ENCODE measurements at places on chromosomes 3 and 15.

GRCh38 chr15:81023483-81024264 is 23.0 kb downstream of the TLNRD1 start:
- no peak for DNase-seq

DNA sequence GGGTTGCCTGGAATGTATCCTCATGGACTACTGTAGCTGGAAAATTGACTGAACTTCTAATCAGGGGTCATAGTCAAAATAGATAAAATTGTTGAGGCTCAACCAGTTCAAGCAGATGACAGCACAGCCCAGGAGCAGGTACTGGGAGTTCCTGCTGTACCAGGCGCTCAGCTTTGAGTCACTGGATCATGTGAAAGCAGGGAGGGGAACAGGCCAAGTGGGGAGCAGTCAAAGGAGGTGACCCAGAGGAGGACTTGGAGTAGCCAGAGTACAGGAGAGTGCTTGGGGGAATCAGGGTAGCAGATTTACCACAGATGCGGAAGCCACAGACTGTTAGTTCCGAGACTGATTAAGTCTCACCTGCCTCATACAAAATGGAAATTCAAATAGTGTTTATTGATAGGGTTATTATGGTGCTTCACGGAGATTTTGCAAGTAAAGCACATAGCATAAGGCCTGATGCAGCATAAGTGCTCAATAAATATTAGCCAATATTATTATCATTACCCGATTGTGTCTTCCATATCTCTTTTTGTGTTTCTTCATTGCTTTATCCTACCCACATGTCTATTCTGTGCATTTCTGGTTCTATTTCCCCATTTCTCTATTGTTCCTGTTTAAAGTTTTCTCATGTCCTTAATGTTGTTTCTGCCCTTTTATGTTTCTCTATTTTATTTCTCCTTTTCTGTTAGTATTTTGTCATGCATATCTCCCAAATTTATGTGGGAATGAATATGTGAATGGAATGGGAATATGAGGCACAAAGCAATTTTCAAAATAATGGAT is 369.2 kb upstream of the MCTP2 start:
- no peak for DNase-seq

DNA sequence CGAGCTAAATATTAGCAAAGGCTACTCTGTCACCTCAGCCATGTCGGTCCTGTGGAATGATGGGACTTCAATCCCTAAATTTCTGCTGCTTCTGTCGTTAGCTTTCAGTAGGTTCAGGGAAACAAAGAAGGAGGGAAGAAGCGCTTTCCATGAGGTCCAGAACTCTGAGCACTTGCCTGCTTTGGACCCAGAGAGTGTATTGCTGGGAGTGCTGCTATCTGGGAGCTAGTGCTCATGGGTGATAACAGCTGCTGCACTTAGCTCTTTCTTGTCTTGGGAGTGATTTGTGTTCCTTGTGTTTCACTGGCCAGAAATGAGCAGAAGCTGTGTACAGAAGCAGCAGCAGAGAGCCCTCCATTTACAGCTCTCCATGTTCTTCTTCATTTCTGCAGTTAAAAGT is 369.8 kb downstream of the DIPK2A start:
- DNase-seq: no peak

DNA sequence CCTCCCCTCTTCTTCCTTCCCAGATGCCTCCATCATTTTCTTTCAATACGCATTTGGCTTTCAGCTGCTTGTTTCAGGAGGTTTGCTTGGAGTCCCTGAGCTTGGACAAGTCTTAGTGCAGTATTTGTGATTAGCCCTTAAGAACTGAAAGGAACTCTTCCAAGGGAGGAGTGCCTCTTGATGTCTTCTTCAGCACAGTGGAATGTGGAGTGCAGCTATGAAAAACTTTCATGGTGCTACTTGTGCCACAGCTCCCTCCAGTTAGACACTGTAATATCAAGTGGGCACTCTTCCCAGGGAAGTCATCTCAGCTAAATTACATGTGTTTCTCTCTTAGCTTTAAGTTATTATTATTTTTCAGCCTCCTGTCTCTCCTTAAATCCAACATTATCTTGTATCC is 173.1 kb downstream of the NECTIN3 start:
- DNase-seq: no peak

GRCh38 chr3:32937331-32937730 is 14.1 kb upstream of the CCR4 start:
- DNase-seq: no peak

- DNase-seq: no peak
These were observed 18.2 kb downstream of the CRTAP start for GRCh38 chr3:33132019-33132360.

DNA sequence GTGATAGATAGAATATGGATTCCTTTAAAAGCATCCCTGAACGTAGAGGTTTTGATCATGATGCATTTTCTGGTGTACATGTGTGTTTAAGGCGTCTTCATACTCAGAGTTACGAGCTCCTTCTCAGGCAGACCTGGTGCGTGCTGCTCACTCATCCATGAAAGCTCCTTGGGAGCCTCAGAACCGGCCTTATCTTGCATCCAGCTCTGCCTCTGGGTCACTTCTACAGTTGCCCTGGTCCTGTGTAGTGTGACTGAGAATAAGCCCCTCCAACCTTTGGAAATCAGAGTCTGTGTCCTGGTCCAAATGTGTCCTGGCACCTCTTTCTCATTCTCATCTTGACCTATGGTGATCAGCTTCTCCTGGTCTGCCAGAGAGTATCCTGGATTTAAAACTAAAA is 17.3 kb upstream of the RARRES1 start:
- DNase-seq: no peak

- DNase-seq: no peak
These were observed 18.4 kb upstream of the TIPARP start for GRCh38 chr3:156655819-156656550.

- no peak for DNase-seq
These were observed 29.6 kb downstream of the FSIP1 start for GRCh38 chr15:39752991-39753390.

DNA sequence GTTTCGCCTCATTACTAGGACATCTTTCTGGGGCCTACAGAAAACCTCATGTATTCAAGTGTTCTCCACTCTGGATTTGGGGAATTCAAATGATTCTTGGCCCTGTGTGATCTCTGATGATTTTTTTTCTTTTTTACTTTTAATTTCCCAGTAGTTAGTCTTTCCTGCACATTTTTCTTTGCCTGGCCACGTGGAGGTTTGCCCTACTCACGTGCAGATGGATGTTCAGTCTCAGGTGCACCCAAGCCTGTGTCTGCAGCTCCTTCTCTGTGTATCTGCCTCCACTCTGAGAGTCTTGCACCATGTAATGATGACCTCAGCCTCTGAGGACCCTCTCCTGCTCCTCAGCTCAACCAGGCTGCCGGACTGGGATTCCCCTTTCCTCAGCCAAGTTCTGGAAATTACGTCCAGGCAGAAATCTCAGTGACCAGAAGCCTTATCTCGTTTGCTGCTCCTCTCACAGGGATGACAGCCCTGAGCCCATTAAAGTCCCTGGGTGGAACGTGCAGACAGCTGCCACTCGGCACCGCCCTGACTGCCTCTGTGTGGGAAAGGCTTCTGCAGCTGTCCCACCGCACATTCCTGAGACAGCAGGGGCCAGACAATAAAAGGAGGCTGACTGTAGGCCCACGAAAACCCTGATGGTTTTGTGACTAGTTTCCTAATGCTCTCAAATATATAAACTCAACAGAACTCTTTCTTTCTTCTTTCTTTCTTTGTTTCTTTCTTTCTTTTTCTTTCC is 31.4 kb upstream of the GABRB3 start:
- DNase-seq: no peak

DNA sequence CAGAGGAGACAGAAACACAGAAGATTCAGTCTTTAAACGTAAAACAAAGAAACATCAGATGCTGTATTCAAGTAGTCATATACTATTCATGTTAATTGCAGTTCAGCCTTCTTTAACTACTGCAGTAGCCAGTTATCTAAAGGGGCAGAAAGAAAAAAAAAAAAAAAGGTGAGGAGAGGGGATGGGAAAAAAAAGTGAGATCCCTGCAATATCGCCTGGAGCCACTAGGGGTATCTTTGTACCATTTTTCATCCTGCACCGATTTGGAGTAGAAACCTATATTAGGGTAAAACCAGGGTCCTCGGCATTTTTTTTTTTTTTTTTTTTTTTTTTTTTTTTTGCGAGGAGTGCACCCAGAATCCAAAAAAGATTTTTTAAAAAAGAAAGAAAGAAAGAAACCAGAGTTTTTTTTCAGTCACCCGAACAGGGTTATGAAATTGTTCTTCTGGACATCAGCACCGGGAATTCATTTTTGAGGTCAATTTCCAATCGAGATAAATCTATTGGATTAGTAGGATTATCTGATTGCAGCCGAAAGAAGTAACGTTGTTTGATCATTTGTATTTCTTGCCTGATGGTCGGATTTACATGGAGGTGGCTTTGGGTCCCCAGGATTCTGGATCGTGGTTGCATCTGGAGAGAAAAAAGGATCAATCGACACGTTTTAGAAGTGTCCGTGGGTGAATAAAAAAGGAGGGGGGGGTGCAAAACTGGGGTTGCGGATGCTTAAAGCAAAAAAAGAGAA is 186.7 kb downstream of the NLGN1 start:
- no peak for DNase-seq

GRCh38 chr3:117666325-117666724 is 956.7 kb downstream of the TUSC7 start:
- no peak for DNase-seq

DNA sequence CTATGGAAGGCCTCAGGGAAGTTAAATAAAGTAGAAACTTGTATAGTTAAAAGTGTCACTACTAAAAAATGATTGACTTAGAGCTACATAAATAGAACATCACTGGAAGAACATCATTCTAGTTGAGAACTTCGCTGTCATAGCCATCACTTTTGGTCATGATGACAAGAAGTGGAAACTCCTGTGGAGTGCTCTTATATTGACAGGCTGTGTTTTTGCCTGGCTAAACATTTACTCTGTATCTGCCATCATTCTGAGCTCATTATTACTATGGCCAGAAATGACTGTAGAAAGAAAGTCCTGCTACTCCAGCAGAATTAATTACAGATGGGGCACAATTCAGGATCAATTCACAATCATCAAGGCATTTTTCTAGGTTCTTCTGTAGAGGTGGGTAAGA is 165.1 kb upstream of the GOLIM4 start:
- no peak for DNase-seq

DNA sequence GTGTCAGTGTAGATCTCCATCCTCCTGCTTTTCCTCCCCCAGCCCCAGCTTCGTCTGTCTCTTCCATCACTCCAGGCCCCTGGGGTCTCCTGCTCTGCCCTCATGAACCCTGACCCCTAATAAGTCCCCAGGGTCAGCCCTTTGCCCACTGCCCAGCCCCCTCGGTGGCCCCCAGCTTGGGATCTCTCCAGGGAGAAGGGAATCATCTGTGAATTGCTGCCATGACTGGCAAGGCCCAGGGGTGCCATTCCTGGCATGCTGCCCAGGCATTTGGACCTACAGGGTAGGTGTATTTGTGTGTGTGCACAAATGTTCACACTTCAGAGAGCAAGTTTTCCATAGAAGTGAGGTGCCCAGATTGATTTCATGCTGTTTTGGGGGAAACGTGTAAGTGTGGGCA is 5.9 kb upstream of the TBC1D21 start:
- no peak for DNase-seq

- no peak for DNase-seq
These were observed 465.5 kb downstream of the SI start for GRCh38 chr3:164612751-164613150.

DNA sequence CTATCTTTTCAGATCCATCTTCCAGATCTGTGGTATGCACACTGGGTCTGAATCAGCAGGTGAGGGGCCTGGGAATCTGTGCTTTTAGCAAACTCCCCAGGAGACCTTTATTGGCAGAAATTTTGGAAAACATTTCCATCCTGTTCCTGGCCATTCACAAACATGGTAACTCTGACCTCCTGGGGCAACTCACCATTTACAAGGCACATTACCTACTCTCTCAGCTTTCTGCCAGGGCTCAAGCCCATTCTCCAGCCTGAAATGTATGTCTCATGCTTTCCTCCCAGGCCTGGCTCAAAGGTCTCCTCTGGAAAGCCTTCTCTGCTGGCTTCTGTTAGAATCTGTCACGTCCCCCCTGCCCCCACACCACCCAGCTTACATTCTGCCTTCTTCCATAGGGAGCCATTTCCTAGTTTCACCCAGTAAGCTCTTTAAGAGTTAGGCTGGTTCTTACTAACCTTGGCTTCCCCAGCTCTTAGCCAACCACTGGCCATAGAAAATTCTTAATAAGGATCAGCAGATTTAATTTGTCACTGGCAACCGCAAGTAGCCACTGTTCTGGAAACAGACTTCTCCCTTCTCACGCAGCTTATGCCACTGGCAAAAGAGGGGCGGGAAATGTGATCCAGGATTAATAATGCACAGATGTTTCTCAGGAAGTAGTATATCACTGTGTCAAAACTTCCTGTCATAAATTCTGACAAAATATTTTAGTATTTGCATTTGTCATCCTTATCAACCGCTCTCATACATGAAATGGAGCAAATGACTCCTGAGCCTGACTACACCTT is 55.0 kb downstream of the RORA start:
- DNase-seq: no peak

DNA sequence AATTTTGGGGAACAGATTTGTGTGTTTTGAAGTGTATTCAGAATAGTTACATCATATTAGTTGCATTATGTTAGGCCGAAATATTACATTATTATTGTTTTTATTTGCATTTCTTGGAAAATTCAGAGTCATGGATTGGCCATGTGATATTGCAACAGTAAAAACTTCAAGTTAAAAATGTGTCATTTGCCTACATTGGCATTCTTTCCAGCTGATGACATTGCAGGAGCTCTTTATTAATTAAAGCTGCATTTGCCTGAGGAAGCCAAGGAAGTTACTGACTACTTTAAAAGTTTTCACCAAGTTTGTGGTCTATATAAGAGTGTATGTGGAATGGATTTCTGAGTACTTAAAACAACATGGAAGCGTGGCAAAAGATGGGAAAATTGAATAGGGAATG is 726.4 kb upstream of the SGO1 start:
- no peak for DNase-seq

DNA sequence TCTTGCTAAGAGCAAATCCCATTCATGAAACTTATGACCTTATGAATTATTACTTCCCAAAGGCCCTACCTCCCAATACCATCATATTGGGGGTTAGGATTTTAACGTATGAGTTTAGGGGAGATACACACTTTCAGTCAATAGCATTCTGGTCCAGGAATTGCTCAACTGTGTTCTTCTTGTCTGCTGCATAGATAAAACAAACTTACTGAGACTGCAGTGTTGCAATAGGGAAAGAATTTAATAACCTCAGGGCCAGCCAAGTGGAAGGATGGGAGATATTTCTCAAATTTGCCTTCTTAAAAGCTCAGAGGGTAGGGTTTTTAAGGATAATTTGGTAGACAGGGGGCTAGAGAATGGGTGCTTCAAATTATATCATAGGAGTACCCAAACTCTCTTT is 625.8 kb downstream of the OTOL1 start:
- no peak for DNase-seq

GRCh38 chr3:37701734-37702433 is 159.8 kb upstream of the CTDSPL start:
- DNase-seq: no peak

- no peak for DNase-seq
These were observed 365.0 kb downstream of the FOXP1 start for GRCh38 chr3:71218508-71218907.

GRCh38 chr3:42443819-42444436 is 33.5 kb upstream of the LYZL4 start:
- peak; percentile 69 for DNase-seq

GRCh38 chr3:38115645-38116427 is 21.1 kb downstream of the ACAA1 start:
- DNase-seq: no peak

All from activated T-cell treated with anti-CD3 and anti-CD28 coated beads for 48 hours (primary cell).